ENCODE measurements at places on chromosomes 7 and 10.

DNA sequence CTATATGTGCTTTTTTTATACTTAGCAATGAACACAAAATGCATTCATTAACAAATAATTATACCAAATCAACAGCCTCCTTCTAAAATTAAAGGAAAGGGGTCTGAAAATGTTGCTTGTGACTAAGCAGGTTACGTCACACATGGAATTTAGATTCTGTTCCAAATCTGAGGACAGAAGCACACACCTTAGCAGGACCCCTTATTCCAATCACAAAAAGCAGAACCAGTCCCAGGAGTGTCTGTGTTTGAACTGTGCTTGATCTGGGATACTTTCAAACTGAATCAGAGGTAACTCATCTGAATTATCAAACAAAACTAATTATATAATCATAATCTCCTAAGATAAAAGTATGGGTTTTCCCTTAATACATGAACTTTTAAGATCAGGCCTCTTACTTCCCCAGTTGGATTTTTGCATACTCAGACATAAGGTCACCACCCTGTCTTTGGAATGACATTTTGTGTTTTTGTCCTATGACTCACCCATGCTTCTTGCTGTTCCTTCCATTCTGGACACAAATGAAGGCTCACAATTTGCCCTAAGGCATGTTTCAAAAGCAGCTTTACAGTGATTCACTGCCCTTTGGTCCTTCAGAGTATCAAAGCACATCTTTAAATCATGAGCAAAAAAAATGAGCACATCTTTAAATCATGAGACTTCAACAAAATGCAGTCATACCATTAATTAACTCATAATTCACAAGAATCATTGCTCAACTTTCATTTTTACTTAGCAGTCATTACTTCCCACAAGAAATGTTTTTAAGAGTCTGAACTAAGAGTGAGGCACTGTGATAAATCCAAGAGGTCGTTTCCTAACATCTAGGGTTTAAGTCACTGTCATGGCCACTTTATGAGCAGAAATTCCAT lies 35.5 kb downstream of the SEMA3C start:
- no peak for DNase-seq

DNA sequence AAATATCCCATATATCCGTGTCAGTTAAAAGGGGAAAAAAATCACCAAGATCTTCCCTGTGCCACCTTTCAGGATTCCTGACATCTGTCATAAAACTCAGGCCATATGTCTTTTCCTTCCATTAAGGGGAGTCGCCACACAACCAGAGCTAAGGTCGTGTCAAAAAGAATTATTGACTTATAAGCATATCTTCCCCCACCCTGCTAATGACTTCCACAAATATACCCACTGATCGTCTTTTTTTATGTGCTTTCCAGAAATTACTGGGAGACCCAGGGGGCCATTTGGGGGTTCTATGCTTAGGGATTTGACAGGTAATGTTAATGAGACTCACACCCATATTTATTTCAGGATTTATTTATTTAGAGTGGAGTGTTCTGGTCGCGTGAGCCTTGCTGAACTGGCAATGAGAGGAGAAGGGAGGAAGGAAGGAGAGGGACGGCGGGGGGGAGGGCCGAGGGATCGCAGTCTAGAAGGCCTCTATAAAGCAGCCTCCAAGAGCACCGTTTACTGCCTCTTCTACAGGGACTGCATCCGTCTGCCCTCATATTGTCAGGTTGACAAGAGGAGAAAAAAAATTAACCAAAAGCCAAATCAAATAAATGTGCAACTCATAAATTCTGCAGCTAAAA lies 135.7 kb upstream of the MGMT start:
- peak; percentile 39 for DNase-seq

- DNase-seq = no peak
Measured at GRCh38 chr10:120970595-120971529, 119.7 kb downstream of the WDR11 start.

DNA sequence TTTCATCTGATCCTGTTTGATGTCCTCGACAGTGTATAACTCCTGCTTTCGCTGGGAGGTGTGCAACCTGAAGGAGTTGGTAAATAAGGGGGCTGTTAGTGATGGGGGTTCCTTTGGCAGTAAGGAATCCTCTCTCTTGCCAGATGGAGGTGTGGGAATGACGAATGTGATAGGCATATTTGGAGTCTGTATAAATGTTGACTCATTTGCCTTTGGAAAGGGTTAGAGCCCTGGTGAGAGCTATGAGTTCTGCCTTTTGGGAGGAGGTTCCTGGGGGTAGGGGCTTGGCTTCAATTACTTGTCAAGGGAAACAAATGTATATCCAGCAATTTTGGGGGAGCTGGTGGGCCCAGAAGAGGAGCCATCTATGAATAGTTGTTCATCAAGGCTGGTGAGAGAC lies 11.4 kb upstream of the CHST3 start:
- no peak for DNase-seq

DNA sequence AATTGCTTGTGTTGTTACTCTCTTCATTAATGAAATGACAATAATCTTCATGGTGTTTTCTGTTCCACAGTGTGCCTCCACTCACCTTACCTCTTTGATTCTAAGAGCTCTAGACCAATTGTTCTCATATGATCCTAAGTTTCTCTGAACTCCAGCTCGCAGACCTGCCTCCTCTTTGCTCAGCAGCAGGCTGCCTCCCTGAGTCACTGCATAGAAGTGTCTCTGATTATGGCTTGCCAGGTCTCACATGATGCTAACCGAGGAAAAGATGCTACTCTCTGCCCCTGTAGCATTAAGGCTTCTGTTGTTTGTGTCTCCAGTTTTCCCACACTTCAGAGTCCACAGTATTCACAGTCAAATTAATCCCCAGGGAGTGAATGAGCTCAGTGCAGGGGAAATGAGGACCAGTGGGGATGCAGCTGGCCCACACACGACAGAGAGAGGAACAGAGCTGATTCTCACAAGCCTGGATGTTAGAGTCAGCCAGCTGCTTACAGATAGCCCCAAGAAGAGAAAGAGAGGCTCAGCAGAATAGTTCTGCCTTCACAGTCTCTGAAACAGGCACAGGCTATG lies 145.9 kb upstream of the EGR2 start:
- DNase-seq = no peak

GRCh38 chr10:75100764-75101291 lies 10.6 kb upstream of the SAMD8 start:
- no peak for DNase-seq

GRCh38 chr10:51092402-51092801 lies 18.1 kb downstream of the PRKG1 start:
- DNase-seq = no peak

DNA sequence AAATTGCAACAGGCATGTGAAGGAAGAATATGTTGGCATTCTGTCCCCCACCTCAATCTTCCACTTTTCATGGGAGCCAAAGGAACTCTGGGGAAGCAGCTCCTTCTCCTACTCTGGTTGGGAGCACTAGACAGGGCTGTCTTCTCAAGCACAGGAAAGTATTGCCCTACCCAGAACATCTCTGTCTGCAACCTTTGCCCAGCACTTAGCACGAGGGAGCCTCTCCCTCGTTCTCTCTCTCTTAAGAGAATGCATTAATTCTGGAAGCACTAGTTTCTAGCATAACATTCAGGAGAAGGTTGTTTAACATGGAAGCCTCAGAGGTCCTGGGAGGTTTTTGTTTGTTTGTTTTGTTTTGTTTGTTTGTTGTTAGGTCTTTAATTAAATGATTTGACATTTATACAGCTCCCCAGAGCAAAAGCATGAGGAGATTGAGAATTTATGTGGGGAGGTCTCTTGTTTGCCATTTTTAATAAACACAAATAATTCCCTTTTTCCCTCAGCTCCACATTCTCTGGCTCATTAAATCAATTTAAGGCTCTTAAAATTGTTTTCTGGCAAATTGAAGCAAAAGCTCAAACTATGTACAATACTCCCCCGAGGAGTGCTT lies 240.6 kb downstream of the TRIL start:
- DNase-seq = no peak

Data from NCI-H524 (cell line).